ENCODE measurements at places on chromosomes 2 and 18. TPM values are rescaled to one million over a fixed set of nuclear protein-coding genes. Genes with fewer than 3 reads are reported as not detected.

LYPD6B gene
- polyA plus RNA-seq = 19.1 TPM

CDH20 gene
- polyA plus RNA-seq = 0.02 TPM

TSPYL6 gene
- polyA plus RNA-seq = not detected

CFAP65 gene
- polyA plus RNA-seq = not detected

STPG4 gene
- 0.06 TPM for polyA plus RNA-seq

PHLPP1 gene
- polyA plus RNA-seq = 4.0 TPM

HOXD9 gene
- polyA plus RNA-seq = 1.7 TPM

Measured in BJ (cell line).